ENCODE measurements at places on chromosomes 5 and 9.

GRCh38 chr5:147340941-147341340, 106.1 kb downstream of the STK32A start:
- no peak for DNase-seq

- no peak for DNase-seq
Measured at GRCh38 chr5:152329761-152330283, 75.3 kb downstream of the NMUR2 start.

DNA sequence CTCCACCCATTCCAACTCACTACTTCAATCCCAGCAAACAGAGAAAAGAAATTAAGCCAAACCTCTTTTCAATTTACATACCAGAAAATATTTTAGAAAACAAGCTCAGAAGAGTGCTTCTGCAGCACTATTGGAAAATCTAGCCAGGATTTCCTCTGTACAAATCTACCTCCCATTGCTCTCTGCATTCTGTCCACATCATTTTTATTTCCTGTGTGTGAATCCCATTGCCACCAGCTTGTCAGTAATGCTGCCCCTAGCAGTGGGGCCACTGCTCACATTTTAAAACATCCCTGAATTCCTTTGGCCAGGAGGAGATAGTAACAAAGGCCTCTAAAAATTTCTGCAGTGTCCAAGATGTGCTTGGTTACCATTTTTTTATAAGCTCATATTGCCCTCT, 232.5 kb downstream of the ARRDC3 start:
- DNase-seq: no peak

DNA sequence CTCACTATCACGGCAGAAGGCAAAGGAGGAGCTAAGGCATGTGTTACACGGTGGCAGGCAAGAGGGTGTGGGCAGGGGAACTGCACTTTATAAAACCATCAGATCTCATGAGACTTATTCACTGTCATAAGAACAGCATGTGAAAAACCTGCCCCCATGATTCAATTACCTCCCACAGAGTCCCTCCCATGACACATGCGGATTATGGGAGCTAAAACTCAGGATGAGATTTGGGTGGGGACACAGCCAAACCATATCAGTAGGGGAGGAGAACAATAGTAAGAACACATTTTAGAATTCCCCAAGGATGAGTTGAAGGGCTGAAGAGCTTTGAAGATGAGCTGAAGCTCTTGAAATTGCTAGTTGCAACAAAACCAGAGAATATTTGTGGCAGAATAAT, 287.9 kb downstream of the SMARCA2 start:
- no peak for DNase-seq

- no peak for DNase-seq
Measured at GRCh38 chr9:91898451-91899218, 51.4 kb downstream of the ROR2 start.

DNA sequence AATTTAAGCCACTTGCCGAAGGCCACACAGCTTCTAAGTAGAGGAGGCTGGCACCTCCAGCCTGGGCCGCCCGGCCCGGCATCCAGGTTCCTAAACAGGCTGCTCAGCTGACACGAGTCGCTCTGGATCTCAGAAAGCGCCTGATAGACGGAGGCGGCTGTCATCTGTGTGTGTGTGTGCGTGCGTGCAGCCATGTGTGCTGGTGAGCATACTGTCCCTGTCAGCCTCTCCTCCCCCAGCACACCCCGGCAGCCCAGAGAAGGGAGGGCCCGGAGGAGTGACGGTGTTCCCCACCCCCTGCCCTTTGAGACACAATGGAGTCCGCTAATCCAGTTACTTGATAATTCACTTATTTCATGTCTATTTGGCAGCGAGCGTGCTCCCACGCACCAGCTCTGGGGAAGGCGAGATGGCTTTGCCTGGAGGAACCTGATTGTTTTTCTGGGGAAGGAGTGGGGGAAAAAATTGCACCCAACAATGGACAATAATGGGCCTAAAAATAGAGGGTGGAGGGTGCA, 20.0 kb downstream of the NTNG2 start:
- DNase-seq: no peak

DNA sequence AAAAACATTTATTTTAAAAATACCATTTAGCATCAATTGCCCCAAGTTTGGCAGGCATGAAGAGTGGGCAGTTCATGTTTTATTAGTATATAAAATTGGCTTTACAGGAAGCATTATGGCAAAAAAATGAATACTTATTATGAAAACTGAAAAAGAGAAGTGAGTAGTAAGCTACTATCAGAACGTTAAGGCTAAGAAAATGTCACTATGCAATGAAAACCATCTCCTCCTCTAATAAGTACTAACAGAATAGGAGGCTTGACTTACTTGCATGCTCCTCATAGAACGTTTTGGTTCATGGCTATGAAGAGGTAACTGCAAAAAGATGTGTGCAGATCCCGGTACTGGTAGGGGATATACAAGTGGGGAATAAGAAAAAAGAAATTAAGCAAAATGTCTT, 23.6 kb downstream of the TICAM2 start:
- no peak for DNase-seq

- DNase-seq: no peak
Measured at GRCh38 chr5:131533836-131534235, 101.2 kb downstream of the RAPGEF6 start.

GRCh38 chr5:58317808-58318207, 142.1 kb downstream of the PLK2 start:
- DNase-seq: no peak

- no peak for DNase-seq
Measured at GRCh38 chr9:76441551-76442322, 17.2 kb upstream of the GCNT1 start.

- no peak for DNase-seq
Measured at GRCh38 chr9:135219676-135220600, 132.5 kb downstream of the OLFM1 start.

DNA sequence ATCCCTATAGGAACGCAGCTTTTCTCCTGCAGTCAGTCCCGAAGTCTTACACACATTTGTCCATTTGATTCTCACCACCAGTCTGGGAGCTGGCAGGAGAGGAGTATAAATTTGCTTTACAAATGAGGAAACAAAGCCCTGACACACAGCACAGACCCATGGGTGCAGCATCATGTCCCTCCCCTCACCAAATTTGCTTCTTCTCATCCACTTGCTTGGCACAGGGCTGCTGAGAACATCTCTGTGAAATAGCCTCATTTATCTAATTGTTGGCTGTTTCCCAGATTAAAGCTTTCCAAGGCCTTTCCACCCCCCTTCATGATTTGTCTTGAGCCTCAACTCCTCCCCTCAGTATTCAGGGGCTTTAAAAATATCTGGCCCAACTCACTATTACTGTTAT, 11.3 kb upstream of the ADRB2 start:
- no peak for DNase-seq

- DNase-seq: no peak
Measured at GRCh38 chr9:88710449-88710848, 175.5 kb downstream of the NXNL2 start.

DNA sequence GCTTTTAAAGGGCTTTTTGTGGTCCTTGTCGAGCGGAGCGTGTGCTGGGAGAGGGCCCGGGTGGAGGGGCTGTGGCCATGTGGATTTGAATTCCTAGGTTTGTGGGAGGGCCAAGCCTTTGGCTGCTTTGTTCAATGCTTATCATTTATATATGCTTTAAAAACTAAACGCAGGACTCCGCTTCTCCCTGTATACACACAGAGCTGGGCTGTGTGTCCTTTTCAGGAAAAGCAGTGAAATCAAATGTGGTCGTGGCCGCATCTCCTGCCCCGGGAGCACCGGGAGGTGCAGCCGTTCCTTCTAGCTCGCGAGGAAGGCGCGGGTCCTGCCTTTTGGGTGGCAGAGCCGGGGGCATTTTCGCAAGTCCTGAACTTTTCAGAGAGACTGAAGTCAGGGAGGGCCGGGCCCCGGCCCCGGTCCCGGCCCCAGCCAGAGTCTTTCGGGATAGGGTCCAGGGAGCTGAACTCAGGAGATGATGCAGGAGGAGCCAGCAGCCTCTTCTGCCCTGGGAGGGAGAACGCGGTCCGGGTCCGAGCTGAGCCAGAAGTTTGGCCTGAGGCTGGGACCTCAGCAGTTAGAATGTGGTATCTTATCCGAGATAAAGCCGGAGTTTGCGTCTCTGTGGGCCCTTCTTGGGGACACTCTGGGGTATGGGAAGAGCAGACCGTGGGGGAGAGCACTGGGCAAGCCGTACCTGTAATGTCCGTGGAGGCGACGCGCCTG, 158.8 kb downstream of the C9orf152 start:
- no peak for DNase-seq

GRCh38 chr5:33531037-33531298, 90.2 kb downstream of the TARS1 start:
- no peak for DNase-seq

GRCh38 chr5:136040746-136041415, 12.1 kb downstream of the TGFBI start:
- DNase-seq: no peak

- DNase-seq: no peak
Measured at GRCh38 chr9:7286101-7286500, 513.5 kb downstream of the DMAC1 start.
